MV-4-11 (cell line): ENCODE measurements at places on chromosomes 12 and 14.
A peak's percentile ranks its signal among the peaks of the same experiment; 100 is the strongest.

GRCh38 chr12:613996-614395 lies 49.2 kb downstream of the NINJ2 start:
- DNase-seq: peak; percentile 61

GRCh38 chr12:113900716-113901115 lies 65.4 kb downstream of the RBM19 start:
- DNase-seq: no peak

DNA sequence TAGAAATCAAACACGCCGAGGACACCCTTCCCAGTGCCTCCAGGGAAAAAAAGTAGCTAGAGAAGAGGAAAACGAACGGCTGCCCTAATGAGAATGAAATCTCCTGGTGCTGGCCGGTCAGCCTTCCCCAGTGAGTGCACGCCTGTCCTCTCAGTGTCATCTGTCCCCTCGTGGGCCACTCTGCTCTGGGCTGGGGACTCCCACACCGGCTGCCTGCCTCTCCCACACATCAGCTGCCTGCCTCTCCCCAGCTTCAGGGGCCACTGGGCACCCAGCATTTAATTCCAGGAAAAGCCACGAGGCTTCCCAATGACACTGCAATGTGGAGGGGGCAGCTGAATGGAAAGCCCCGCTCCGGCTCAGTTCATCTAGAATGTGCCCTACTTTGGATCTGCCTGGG lies 59.0 kb downstream of the CCDC85C start:
- DNase-seq: no peak

DNA sequence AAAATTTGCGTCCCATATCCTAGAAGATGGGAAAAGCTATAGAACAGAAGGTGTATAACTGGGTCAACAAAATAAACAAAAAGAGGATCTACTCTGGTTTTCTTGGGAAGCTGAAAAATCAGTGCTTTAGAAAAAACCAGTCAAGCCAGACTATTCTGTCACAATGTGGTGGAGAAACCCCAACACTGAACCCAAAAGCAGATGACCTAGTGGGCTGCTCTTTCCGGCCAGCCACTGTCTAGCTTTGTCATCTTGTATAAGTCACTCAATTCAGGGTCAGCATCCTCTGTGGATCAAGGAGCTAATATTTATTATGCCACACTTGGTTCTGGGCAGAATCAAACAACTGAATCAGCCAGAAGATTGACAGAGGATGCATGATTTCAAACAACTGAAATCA lies 26.6 kb upstream of the TMCC3 start:
- no peak for DNase-seq

DNA sequence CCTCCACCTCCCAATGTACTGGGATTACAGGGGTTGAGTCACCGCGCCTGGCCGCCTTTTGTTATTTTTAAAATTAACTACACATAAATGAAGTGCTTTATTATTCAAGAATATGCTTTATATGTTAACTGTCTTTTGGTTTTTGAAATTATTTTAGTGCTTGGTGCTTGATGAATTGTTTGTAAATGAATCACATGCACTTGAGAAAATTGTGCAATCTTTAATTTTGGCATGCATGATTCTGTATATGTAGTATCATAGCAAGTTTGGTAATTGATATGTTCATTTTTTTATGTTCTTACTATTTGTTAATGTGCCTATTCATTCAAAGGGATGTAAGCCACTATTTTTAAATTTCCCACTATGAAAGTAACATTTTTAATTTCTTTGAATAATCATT lies 440.9 kb downstream of the NAV3 start:
- no peak for DNase-seq

DNA sequence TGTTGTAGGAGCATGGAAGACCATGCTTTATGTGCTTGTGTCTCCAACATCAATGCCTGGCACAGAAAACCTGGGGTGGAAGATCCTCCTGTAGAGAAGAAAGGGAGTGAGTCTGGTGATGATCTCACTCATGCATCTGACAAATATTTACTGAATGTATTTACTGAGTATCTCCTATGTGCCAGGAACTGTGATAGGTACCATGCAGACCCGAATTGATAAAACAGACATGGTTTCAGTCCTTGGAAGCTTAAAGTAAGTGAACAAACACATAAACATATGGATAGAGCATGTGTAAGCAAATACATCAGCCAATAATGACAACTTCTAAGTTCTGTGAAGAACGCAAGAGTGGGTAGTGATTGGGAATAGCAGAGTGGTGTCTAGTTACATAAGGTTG lies 117.0 kb upstream of the CCDC198 start:
- DNase-seq: no peak

DNA sequence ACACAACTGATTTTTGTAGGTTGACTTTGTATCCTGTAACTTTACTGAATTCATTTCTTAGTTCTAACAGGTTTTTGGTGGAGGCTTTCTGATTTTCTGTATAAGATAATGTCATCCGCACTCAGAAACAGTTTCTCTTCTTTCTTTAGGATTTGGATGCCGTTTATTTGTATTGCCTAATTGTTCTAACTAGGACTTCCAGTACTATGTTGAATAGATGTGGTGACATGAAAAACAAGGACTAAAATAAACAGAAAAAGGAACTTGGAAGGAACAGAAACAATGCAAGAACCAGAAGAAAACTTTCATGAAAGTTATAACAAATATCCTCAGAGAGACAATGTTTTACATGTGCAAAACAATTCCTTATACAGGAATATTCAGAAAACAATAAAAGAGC lies 100.3 kb downstream of the GTF2A1 start:
- DNase-seq: peak; percentile 90

DNA sequence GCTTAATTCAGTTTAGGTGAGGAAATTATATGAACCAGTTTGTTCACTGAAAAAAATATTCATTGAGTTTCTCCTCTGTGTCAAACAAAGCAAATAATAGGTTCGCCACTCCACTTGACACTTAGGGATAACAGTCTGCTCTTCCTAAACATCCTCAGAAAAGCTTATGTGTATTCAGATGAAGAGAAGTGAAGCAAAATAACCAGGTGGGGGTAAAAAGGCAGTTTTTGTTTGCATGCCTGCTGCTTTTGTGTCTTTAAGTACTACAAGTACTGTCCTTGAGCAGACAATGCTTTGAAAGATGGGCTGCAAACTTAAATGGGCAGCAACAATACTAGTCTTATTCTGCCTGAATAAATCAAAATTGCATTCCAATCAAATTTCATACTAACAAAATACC lies 910.7 kb upstream of the MDGA2 start:
- DNase-seq: no peak

DNA sequence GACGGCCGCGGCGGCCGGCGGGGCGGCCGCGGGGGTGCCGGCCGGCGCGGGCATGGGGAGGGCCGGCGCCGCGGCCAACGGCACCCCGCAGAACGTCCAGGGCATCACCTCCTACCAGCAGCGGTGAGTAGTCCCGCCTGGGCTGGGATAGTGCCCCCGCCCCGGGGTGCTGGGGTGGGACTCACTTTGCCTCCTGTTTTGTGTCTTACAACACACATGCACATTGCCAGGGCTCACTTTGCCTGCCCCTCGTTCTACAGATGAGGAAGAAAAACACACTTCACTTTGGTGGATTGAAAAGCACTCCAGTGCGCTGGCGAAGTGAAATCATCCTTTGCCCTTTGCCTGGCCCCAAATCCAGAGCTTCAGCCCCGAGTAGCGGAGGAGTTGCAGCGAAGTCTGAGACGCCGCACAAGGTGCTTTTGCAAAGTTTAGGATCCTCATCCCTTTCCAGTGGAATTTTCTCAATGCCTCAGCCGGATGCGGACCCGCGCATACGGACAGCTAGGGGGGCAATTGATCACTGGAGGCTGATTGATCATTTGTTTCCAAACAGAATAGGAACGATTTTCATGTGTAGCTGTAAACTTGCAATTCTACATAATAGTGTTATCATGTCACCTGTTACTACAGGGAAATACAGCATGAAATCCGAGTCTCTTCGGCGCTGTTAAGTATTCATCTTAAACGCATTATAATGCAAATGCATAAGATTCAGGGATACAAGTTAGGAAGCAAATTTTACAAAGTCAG lies 3.6 kb upstream of the NPAS3 start:
- DNase-seq: no peak

GRCh38 chr12:109767991-109768900 lies 54.6 kb downstream of the FAM222A start:
- no peak for DNase-seq

- no peak for DNase-seq
Measured at GRCh38 chr12:110247340-110248095, 33.5 kb upstream of the ATP2A2 start.

DNA sequence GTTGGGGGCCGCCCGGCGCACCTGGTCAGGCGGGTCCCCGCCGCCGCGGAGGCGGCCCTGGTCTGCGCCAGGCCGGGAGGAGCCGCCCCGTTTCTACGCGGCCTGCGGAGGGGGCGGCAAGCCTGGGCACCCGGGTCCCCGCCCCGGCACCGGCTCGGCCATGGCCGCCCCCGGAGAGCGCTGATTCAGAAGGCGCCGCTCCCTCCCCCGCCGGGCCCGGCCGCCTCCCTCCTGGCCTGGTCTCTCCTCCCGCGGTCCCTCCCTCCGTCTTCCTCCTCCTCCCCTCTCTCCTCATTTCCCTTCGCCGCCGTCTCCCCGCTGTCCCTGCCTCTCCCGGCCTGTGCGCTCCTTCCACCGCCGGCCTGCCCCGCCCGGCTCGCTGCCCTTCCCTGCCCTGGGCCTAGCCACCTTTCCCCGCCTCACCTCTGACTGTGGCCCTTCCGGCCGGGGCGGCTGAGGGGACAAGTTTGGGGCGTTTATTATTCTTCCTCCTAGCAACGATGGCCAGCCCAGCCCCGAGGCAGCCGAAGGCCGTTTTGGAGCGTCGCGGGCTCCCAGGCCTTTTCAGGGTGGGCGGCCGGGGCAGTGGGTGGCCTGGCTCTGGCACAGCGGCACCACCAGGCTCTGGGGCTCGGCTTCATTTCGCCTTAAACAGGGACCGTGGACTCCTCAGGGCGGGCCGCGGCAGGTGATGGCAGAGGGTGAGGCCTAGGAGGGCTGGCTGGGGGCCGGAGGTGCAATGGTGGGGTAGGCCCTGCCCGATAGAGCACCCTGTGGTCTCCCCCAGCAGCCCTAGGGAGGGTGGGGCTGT lies 768 bp downstream of the CEP170B start:
- no peak for DNase-seq

GRCh38 chr14:103343905-103344797 lies 10.1 kb downstream of the EIF5 start:
- DNase-seq: no peak

DNA sequence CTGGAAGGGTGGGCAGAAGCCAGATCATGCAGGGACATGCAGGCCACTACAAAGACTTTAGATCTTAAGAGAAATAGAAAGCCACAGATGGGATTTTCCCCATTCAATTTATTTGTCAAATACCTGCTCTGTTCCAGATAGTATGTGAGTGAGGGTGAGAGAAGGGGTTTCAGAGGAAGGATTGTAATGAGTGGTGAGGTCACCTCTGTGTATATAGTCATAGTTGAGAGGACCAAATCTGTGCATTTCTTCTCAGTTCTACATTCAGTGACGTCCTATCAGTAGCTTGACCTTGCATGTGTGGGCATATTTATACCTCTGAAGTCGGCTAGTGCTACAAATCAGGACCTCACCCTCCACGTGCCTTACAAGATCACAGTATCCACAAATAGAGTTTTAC lies 31.2 kb upstream of the RBM19 start:
- DNase-seq: no peak

DNA sequence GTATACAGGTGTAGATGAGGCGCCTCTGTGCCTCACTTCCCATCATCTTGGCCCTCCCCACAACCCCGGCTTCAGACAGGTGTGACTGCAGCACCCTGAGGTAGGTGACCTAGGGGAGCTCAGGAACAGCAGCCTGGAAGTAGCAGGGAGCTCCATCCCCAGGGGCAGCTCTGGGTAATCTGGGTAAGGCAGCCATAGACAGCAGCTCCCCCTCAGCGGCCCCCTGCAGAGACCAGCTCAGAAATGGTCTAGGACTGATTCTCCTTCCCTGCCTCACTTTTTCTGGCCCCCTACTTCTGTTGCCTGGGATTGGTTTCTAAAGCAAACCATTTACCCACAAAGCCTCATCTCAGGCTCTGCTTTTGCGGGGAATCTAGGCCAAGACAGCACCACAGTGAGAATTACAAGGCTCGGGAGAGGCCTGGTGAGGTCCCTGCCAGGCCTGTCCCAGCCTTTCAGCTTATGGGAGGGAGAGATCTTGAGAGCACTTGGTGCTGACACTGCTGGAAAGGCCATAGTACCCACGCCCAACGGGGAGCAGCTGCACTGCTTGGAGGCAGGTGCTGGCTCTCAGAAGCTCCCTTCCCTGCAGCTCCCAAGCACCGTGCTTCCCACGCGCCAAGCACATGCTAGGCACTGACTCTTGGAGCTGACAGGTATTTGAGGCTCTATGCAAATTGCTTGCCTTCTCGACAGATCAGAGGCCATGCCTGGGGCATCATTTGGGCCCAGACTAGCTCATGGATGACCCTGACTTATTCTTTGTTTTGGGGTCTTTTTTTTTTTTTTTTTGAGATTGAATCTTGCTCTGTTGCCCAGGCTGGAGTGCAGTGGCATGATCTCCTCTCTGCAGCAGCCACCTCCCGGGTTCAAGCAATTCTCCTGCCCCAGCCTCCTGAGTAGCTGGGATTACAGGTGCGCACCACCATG lies 45.1 kb upstream of the TRAF3 start:
- no peak for DNase-seq

GRCh38 chr12:89525824-89526770 lies at the start of gene POC1B:
Gene POC1B, minus strand, starts transcription at chr12:89526047. Its CDS starts 152 bp downstream, at chr12:89525895.
- peak; percentile 79 for DNase-seq

GRCh38 chr12:22334410-22335100 lies at the start of gene ST8SIA1:
Gene ST8SIA1, minus strand, starts transcription at chr12:22334707. Its CDS starts 475 bp downstream, at chr12:22334232.
- no peak for DNase-seq

GRCh38 chr14:57657487-57657886 lies 163.8 kb upstream of the CCDC198 start:
- DNase-seq: no peak

DNA sequence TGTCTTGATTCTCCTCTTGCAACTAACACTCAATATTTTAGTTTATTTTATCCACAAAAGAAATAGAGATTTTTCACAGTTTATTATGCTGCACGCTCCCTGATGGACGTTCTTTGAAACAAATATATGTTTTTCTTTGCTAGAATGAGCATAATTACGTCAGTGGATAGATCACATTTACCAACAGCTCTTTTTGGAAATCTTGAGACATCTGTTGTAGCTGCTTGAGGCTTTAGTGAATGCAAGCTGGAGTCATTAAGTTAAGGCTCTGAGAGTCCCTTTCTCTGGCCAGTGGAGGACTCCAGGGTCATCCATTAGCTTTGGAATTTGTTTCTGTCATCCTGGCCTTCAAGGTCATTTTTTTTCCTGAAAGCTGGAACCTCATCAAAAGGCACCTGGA lies 405.6 kb upstream of the TMEM132C start:
- no peak for DNase-seq

- DNase-seq: peak; percentile 66
Measured at GRCh38 chr14:73662487-73662943, 17.7 kb downstream of the DNAL1 start.

- DNase-seq: peak; percentile 69
Measured at GRCh38 chr12:7108003-7108795, 815 bp downstream of the C1RL start.

GRCh38 chr14:50770586-50770985 lies 60.4 kb downstream of the NIN start:
- no peak for DNase-seq

DNA sequence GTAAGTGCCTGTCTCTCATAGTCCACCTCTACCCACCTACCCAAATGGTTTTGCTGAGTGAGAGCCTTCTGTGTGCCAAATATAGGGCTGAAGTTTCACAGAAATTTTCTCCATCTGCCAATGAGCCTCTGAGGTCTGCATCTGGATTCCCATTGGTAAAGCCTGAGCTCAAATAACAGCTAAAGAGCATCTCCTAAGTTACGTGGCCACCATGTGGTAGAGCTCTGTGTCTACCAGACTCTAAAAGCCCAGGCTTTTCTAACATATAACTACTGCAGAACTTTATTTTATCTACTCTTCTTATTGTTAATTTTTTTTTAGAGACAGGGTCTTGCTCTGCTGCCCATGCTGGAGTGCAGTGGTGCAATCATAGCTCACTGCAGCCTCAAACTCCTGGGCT lies 16.0 kb downstream of the AMDHD1 start:
- DNase-seq: peak; percentile 17
